ENCODE measurements at places on chromosomes 16 and 17. TPM values are rescaled to one million over a fixed set of nuclear protein-coding genes. Genes with fewer than 3 reads are reported as not detected.

- H3K27ac ChIP-seq, result peak overlapping the region; percentile 22
- H3K4me3 ChIP-seq, result no peak overlapping the region
- H3K4me1 ChIP-seq, result peaks cover 38% of the 10 kb centered on the region
- no peaks in the 10 kb centered on the region for H3K36me3 ChIP-seq
- DNase-seq, result no peak
Measured at GRCh38 chr17:29046473-29046839, 3.5 kb downstream of the PIPOX start.

GRCh38 chr17:78991906-78992532 lies 12.3 kb upstream of the LGALS3BP start:
- no peak overlapping the region for H3K4me3 ChIP-seq
- H3K4me1 ChIP-seq, result peaks cover 12% of the 10 kb centered on the region
- peaks cover 67% of the 10 kb centered on the region for H3K36me3 ChIP-seq
- H3K27ac ChIP-seq, result no peak overlapping the region
- no peak for DNase-seq
- H3K27me3 ChIP-seq, result no peaks in the 10 kb centered on the region

GRCh38 chr16:2716948-2717347 lies 3.1 kb downstream of the PRSS27 start:
- no peaks in the 10 kb centered on the region for H3K36me3 ChIP-seq
- peaks cover 3% of the 10 kb centered on the region for H3K4me1 ChIP-seq
- no peak for DNase-seq
- H3K4me3 ChIP-seq, result no peak overlapping the region
- no peak overlapping the region for H3K27ac ChIP-seq

- no peaks in the 10 kb centered on the region for H3K27me3 ChIP-seq
- H3K4me1 ChIP-seq, result no peaks in the 10 kb centered on the region
- no peaks in the 10 kb centered on the region for H3K36me3 ChIP-seq
- DNase-seq, result no peak
Measured at GRCh38 chr16:12094537-12095265, 118.2 kb downstream of the SNX29 start.

CACNG3 gene
- polyA plus RNA-seq, result 0.01 TPM

- H3K36me3 ChIP-seq, result no peaks in the 10 kb centered on the region
- H3K4me1 ChIP-seq, result no peaks in the 10 kb centered on the region
- H3K27ac ChIP-seq, result no peak overlapping the region
- no peaks in the 10 kb centered on the region for H3K27me3 ChIP-seq
- DNase-seq, result no peak
Measured at GRCh38 chr17:27109346-27109745, 184.6 kb upstream of the WSB1 start.

TBX21 gene
- polyA plus RNA-seq, result 0.28 TPM

DNA sequence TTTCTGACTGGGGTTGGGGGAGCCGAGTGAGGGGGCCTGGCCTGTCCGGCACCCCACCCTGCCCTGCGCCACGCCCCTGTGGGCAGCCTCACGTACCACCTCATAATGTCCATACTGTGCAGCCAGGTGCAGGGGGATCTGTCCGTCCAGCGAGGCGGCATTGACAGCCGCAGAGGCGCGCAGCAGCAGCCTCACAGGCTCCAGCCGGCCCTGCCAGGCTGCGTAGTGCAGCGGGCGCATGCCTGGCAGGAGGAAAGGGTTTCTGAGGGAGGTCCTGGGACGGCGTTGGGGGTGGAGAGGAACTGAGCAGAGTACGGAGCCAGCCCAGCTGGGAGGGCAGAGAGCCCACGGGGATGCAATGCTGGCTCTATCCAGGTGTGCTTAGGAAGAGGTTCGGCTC lies 8.4 kb downstream of the CASKIN2 start:
- no peaks in the 10 kb centered on the region for H3K27me3 ChIP-seq
- no peak overlapping the region for H3K27ac ChIP-seq
- no peak for DNase-seq
- peaks cover 49% of the 10 kb centered on the region for H3K4me1 ChIP-seq

CMTM2 gene
- polyA plus RNA-seq, result 0.25 TPM

- DNase-seq, result no peak
- H3K27me3 ChIP-seq, result no peaks in the 10 kb centered on the region
- H3K4me3 ChIP-seq, result no peak overlapping the region
- H3K4me1 ChIP-seq, result no peaks in the 10 kb centered on the region
Measured at GRCh38 chr16:71262391-71262790, 26.8 kb downstream of the CMTR2 start.

Measured in large intestine (tissue), 12 donors.